Nucleus accumbens (tissue), 56 donors: ENCODE measurements at places on chromosomes 2 and 18.

DNA sequence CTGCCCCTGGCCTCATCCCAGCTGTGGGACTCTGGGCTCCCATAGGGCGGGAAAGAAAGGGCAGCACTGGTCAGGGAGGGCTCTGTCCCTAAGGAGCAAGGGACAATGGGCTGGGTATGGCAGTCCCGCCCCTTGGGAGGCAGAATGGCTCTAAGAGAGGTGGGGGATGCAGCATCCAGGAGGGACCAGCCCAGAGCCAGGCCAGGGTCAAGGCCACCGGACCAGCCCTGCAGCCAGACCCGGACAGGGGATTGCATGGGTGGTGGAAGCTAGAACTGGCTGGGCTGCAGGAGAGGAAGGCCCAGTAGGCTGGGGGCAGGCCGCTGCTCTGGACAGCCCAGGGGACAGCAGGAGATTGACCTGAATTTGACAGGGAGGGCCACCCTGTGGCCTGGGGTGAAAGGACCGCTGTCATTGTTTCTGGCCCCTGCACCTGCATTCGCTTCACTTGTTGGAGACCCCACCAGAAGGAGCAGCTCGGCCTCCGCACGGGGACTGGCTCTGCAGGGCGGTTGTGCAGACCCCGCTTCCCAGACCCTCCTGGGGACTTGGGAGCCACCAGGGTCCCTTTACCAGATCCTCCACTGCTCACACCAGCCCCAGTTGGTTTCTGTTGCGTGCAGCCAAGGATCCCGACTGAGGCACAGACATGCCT lies 14.6 kb downstream of the RAMP1 start:
- no peak for DNase-seq

GRCh38 chr2:179800776-179801175 lies 60.6 kb downstream of the ZNF385B start:
- no peak for DNase-seq

DNA sequence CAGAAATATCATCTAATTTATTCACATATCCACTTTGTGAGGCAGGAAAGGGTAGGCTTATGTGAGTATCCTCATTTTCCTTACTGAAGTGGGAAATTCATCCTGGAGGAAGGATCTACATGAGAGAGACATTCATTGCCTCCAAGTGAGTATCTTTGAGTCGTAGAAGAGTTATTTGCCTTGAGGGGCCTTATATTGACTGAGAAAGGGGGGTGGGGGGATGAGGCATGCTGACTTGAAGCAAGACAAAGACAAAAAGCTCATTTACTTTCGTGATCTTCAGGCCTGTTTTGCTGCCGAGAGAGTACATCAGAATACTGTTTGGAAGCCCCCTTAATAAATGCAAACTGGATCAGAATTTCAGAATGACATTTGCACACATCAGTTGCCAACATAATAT lies 17.6 kb upstream of the NEDD4L start:
- no peak for DNase-seq

DNA sequence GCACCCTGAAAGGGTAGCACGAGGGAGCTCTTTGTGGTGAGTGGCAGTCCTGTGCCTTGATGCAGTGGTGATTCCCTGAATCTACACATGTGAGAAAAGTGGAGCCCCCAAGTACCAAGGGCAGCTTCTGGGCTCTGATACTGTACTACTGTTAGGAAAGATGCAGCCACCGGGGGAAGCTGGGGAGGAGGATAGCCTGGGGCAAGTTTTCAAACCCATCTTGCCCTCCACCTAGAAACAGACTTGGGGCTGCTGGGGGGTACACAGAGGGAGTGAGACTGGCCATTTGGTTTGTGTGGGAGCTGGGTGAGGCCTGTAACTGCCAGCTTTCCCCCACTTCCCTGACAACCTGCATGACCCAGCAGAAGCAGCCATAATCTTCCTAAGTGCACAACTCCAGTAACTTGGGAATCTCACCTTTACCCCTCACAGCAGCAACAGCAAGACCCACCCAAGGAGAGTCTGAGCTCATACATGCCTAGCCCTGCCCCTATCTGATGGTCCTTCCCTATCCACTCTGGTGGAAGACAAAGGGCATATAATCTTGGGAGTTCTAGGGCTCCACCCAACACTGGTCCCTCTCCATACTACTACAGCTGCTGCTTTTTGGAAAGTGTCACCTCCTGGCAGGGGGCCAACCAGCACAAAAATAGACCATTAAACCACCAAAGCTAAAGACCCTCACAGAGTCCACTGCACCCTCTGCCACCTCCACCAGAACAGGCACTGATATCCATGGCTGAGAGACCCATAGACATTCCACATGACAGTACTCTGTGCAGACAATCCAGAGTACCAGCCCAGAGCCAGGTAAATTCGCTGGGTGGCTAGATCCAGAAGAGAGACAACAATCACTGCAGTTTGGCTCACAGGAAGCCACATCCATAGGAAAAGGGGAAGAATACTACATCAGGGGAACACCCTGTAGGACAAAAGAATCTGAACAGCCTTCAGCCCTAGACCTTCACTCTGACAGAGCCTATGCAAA lies 8.2 kb downstream of the MALL start:
- DNase-seq, result no peak

- no peak for DNase-seq
These were observed 37.7 kb downstream of the GPC1 start for GRCh38 chr2:240473211-240473610.

DNA sequence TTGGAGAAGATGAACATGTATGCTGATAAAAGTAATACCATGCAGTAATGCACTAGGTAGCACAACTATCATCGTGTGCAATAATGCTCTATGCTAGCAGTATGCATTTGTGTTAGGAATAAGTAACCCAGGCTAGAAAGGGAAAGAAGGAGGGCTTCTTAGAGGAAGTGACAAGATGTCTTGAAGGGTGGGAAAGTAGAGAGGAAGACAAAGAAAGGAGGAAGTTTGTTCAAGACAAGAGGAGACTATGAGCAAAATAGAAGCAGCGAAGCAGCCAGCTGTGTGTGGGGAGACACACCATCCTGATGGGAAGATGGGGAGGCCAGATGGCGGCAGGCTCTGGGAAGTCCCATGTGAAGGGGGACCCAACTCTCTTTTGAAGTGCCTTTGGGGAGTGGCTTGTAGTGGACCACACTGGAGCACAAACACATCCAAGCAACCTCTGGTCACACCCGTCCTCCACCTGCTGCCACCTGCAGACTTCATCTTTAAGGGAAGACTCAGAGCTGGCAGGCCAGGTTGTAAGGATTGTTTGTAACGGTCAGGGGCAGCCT lies 39.9 kb upstream of the INHBB start:
- no peak for DNase-seq

- no peak for DNase-seq
These were observed 57.1 kb upstream of the OTOS start for GRCh38 chr2:240197462-240198139.

DNA sequence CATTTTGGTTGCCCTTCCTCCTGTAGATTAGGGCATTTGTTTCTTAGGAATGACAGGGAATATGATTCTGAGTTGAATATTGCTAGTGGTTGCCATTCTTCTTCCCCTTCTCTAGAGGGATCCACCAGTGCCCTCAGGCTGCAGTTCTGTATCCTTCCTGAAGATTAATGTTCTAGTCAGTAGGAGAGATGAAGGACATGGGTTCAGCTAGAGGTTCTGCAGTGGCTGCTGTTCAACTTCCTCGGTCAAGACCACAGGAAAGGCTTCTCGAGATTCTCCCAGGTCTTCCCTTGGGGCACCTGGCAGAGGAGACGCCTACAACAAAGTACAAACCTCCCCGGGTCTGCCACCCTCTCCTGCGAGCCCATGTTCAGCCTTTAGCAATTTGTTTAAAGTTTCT lies 325.5 kb downstream of the AFF3 start:
- DNase-seq, result no peak

GRCh38 chr2:224438726-224439125 lies 36.8 kb upstream of the FAM124B start:
- DNase-seq, result no peak

GRCh38 chr2:44652701-44653100 lies 288.8 kb upstream of the SIX3 start:
- no peak for DNase-seq

DNA sequence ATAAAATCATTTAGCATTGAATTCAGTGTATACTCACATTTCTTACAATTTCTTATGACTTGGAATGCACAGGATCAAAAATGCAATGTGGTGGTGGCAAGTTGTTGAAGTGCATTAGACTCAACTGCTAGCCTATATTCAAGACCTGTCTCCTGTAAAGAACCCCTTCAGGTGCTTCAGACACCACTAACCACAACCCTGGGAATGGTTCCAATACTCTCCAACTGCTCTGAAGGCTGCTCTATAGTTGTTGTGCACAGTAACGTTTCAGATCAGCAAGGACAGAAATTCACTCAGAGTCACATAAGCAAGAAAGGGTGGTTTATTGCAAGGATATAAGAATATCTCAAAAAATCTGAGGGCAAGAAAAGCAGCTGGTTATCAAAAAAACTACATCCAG lies 6.5 kb downstream of the GKN1 start:
- DNase-seq, result no peak

DNA sequence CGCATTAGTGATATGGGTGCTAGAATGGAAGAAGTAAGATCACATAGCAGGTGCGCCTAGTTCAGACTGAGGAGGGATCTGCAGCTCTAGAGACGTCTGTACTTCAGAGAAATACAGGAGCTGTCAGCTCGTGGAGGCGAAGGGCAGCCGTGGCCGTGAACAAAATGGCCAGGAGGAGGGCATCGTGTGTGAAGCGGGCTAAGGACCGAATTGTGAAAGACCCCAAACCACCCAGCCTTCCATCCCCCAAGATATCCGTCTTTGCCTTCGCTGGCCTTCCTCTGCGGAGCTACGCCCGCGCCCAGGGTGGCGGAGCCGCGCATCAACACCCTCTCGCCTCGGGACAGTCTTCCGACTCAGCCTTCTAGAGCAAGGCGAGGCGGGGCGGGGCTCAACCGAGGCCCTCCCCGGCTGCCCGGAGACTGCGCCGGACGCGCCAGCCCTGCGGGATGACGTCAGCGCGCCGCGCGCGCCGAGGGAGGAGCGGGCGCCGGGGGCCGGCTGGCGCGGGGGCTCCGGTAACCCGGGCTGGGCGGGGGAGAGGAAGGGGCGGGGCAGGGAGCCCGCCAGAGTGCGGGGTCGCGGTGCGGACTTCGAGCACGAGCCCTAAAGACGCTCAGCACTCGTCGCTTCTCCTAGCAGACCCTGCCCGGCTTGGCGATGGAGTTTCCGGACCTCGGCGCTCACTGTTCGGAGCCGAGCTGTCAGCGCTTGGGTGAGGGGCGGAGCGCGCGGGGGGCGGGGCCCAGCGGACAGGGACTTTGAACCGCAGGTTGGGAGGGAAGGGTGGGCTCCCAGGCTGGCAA lies at the start of gene ZFAND2B:
Gene ZFAND2B, plus strand, starts transcription at position 455 of the 806 bp plus-strand sequence. Its CDS starts 206 bp downstream, at position 661.
- peak; percentile 93 for DNase-seq

DNA sequence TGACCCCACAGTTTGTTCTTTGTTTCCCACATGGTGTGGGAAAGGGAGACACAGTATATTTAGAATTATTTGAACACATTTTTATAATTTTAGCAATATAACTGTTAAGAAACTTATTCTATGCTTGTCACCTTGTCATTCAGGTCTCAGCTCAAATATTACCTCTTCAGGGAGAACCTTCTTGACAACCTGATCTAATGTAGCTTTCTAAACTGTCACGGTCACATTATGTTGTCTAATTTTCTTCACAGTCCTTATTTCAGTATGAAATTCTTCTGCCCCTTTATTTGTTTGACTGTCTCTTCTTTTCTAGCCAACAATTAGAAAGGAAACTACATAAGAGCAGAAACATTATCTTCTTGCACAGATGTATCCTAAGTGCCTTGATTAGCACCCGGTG lies 304.3 kb upstream of the PARD3B start:
- no peak for DNase-seq

DNA sequence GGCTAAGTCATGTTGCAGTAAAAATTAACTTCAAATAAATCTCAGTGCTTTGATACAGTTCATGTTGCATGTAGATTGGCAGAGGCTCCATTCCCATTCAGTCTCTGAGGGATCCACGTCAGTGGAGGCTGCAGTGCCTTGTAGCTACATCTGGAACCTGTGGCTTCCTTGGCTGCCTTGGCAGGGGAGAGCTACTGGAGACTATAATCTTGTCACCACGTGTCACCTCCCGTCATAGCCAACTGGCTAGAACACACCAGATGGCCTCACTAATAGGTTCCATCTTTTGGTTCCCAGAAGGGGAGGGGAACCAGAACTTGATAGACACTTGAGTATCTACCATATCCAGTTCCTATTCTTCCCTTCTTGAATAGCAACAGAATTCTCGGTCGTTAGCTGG lies 28.4 kb downstream of the E2F6 start:
- no peak for DNase-seq

DNA sequence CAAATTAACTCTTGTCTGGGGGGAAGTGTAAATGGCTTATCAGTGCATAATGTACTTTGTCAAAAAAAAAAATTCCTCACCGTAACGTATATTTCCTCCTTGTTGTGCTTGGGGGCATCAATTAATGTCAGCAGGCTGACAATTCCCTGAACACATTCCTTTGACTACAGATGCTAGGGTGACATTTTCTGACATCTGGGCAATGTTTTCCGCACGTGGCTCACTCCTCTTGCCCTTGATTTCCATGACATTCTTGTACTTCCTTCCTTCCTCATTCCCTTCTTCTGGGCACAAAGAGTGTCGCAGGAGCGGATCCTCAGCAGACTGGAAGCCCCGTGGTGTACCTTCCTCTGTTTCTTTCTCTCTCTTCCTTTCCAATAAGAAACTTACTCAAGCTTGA lies 173.7 kb downstream of the SP3 start:
- DNase-seq, result no peak

DNA sequence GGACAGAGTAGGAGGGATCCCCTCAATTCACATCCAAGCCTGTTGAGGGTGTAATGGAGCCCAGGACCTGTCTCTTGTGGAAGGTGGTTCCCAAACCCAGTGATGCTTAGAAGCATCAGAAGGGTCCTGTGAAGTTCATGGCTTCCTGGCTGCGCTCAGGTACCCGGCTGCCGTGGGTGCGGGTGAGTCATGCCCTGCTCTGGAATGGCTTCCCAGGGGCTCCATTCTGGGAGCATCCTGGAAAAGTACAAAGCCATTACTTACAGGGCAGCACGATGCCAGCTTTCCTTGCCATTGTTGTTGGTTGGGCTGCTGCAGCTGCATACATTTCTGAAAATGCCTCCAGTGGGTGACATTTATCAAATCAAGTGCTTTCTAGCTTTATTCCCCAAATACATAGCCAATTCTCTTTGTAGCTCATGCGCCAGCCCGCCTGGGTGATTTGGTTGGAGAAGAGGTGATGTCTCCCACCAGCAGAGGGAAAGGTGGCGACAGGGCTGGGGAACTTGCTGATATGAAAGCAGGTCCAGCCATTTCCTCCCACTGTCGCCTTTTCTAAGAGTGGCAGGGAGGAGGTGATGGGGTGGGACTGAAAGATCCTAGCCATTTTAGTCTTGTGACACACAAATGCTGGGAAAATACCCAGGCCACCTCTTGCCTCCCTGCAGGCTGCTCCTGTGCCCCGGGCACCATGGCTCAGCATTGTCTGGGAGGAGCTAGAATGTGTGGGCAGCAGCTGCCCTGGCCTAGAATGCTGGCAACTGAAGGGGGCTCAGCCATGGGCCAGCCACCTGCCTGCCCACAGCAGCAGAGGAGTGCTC lies 65.9 kb upstream of the HPCAL1 start:
- no peak for DNase-seq

- no peak for DNase-seq
These were observed 67.8 kb downstream of the EIF5B start for GRCh38 chr2:99404797-99405669.

- no peak for DNase-seq
These were observed 33.2 kb upstream of the KCNJ13 start for GRCh38 chr2:232809349-232810124.

GRCh38 chr2:207334301-207334623 lies 168.5 kb upstream of the KLF7 start:
- DNase-seq, result no peak
